Upper lobe of right lung (tissue), 1 donor: ENCODE measurements at places on chromosomes 2 and 18. TPM values are rescaled to one million over a fixed set of nuclear protein-coding genes. Genes with fewer than 3 reads are reported as not detected.

- no peak for DNase-seq
Observed at GRCh38 chr2:219099329-219099728, 38.6 kb upstream of the IHH start.

The MFSD2B gene
- total RNA-seq, result 0.35 TPM

DNA sequence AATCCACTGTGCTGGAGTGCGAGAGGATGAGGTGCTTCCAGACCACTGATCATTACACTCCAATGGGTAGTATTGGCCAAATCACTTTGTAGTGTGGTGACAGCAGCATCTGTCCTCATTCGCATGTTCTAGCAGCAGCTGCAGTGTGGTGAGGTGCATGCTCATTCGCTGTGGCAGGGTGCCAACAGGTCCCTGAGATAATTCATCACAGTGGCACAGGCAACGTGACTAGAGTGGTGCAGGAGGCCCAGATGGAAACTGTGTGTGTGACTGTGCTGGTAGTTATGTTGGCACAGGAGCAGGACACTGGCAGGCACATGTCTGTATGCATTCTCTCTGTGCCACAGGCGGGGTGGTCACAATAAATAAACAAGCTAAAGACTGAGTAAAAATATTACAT is 329.5 kb upstream of the SYT4 start:
- no peak for DNase-seq

DNA sequence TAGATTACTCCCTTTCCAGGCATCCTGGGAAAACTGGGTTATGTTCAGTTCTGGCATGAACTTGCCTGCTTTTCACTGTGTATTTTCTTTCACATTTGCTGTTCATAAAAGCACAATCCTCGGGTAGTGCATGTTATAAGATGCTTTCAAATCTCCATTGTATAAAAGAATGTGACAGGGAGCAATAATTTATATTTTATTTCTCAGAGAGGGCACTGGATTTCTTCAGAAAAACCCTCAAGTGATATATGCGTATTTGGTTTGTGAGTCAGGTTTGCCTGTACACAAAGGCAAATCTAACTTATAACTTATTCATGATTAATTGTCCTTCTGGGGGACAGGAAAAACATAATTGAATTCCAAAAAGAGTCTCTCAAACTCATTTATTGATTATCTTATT is 440.7 kb upstream of the MMADHC start:
- DNase-seq, result no peak

GRCh38 chr2:148802448-148803220 is 72.4 kb upstream of the KIF5C start:
- DNase-seq, result no peak

- DNase-seq, result no peak
Observed at GRCh38 chr2:19690429-19690828, 211.4 kb downstream of the TTC32 start.
